Activated CD4-positive, alpha-beta T cell treated with anti-CD3 and anti-CD28 coated beads, Interleukin-2, amount 10 ng/mL, durations not matched to agents 24 days and 14 days (primary cell): ENCODE measurements at places on chromosomes 4 and X. TPM values are rescaled to one million over a fixed set of nuclear protein-coding genes. Genes with fewer than 3 reads are reported as not detected.

DNA sequence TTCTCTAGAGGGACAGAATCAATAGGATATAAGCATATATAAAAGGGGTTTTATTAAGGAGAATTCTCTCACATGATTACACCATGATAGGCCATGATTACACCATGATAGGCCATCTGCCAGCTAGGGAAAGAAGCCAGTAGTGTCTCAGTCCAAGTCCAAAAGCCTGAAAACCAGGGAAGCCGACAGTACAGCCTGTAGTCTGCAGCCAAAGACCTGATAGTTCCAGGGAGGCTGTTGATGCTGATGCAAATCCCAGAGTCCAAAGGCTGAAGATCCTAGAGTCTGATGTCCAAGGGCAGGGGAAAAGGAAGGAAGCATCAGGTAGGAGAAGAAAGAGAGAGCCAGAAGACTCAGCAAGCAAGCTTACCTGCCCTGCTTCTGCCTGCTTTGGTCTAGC is 411.3 kb upstream of the EMCN start:
- no peak for DNase-seq

DNA sequence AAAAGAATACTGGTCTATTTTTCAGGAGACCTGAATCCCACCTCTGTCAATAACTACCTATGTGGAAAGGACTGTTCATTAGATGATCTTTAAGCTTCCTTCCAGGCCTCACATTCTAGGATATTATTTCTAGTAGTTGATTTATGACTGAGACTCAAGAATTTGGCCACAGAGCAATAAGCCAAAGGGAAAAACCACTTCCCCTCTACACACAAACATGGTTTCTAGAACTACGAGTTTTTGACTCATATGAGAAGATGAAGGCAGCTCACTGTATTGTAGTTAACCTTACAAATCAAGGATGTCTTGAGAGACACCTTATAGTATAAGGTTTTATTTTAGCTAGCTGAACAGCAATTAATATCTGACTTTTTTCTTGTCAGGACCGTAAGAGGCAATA is 36.9 kb upstream of the GDPD2 start:
- no peak for DNase-seq

GRCh38 chr4:32031026-32031425 is 1310.9 kb downstream of the PCDH7 start:
- no peak for DNase-seq

DNA sequence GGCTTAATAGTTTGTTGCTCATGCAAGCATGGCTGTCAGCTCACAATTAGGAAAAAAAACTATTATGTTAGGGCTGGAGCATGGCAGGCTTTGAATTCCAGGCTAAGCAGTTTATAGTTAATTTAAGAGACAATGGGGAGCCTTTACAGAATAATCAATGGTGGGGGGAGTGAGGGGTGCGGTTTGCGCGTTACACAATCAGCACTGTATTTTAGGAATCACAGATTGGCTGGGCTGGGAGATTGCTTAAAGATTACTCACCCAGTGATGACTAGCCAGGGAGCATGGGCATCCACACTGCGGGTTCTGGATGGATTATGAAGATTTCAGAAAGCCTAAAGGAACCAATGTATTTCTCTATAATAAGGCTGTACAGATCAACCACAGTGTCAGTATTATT is 186.6 kb downstream of the SOX3 start:
- DNase-seq: no peak

The CSAG3 gene
- 0.80 and 1.1 TPM in 2 replicates for total RNA-seq
